ENCODE measurements at places on chromosomes 2 and 18.
A peak's percentile ranks its signal among the peaks of the same experiment; 100 is the strongest.

GRCh38 chr2:66212749-66213148, 222.2 kb upstream of the MEIS1 start:
- no peak for DNase-seq

DNA sequence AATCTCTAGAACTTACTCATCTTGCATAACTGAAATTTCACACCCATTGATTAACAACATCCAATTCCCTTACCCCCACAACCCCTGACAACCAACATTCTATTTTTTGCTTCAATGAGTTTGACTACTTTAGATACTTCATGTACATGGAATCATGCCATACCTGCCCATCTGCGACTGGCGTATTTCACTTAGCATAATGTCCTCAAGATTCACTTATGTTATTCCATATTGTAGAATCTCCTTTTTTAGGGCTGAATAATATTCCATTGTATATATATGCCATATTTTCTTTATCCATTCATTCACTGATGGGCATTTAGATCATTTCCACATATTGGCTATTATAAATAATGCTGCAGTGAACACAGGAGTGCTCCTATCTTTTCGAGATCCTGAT, 13.8 kb downstream of the CTAGE1 start:
- no peak for DNase-seq

GRCh38 chr2:54194761-54195750, 61.0 kb downstream of the TSPYL6 start:
- DNase-seq: no peak

GRCh38 chr2:115163572-115163971, 721.1 kb downstream of the DPP10 start:
- no peak for DNase-seq

DNA sequence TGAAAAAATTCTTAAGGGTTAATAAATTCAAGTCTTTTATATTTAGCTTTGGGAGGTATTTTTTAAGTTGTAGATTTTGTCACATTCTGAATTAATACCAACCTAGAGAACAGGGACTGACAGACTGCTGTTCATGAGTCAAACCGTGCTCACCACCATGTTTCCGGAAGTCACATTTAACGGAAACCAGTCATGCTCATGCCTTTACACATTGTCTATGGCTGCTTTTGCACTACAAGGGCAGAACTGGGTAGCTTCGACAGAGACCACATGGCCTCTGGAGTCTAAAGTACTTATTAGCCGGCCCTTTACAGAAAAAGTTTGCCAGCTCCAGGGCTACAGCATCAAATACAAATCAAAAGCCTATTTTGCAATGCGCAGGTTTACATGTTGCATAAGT, 33.3 kb downstream of the LONRF2 start:
- no peak for DNase-seq

GRCh38 chr2:232926431-232926939, 56.4 kb downstream of the SNORC start:
- no peak for DNase-seq

DNA sequence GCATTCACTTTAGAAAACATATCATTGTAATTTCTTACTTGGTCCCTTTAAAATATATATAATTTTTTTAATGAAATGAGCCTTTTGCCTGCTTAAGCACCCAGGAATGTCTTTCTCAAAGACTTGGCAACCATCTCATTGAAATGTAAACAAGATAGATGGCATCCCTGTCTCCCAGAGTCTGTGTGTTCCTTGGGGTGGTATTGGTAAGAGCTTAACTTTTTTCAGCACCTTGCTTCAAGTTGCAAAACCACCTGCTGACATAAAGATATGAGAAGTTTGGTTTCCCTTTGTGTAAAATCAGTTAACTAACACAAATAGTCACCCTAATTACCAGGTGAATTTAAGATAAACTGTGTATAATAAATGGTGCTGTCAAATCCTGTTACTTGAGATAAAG, 266.9 kb downstream of the DSC3 start:
- DNase-seq: no peak

DNA sequence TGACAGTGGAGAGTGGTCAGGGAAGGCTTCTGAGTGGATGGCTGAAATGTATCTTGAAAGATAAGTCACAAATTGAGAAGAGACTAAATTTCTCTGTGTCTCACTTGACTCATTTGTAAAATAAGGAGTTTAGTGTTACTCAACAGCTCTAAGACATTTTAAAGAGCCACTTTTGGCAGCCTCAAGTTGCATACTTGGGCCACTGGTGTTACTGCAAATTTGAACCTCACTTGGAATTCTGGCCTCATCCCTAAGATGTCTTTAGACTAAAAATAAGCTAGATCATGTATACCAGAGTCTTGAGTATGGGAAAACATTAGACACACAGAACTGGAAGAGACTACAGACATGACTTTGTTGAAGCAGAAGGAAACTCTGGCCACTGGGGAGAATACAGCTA, 4.5 kb upstream of the MTLN start:
- DNase-seq: no peak

- DNase-seq: peak; percentile 28
These were observed 194.1 kb downstream of the CTIF start for GRCh38 chr18:48732767-48733424.

DNA sequence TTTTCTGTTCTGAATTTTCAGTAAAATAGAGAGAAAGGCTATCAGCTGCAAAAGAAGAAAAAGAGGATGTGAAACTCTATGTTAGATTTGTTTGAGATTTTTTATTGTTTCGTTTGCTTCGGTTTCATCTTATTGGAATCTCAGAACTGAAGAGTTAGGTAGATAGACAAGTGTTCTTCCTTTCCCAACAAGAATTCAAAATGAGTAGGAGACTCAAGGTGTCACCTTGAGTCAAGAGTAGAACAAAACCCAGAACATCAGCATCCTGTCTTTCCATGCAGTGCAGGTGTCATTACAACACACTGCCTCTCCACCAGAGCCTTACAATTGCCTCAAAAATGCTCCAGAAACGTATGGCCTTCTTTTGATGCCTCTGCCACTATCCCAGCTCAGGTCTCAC, 21.1 kb downstream of the NBAS start:
- peak; percentile 4 for DNase-seq

Data from suppressor macrophage treated with lipopolysaccharide for 4 hours (primary cell).